ENCODE measurements at places on chromosomes 6 and 20. TPM values are rescaled to one million over a fixed set of nuclear protein-coding genes. Genes with fewer than 3 reads are reported as not detected.

- DNase-seq = no peak
Measured at GRCh38 chr6:34241351-34242215, 4.9 kb downstream of the HMGA1 start.

Gene WRNIP1
- total RNA-seq = 42.1 TPM

DNA sequence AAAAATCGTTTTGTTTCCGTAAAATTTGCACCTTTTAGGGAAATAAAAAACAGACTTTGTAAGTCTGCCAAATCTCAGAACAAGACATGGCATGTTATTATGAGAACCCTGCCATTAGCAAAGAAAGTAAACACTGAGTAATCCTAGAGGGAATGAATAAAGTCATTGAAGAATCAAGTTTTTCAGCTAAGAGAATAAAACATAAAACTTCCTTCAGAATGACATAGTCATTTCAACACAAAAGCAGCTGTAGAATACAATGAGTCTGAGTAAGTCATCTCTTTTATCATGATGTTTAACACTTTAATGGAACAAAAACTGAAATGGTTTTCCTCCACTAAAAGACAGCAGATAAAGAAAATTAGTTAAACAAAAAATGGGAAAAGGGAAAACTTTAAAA is 10.3 kb upstream of the DST start:
- no peak for DNase-seq

- no peak for DNase-seq
Measured at GRCh38 chr6:164069350-164069990, 655.0 kb downstream of the QKI start.

DNA sequence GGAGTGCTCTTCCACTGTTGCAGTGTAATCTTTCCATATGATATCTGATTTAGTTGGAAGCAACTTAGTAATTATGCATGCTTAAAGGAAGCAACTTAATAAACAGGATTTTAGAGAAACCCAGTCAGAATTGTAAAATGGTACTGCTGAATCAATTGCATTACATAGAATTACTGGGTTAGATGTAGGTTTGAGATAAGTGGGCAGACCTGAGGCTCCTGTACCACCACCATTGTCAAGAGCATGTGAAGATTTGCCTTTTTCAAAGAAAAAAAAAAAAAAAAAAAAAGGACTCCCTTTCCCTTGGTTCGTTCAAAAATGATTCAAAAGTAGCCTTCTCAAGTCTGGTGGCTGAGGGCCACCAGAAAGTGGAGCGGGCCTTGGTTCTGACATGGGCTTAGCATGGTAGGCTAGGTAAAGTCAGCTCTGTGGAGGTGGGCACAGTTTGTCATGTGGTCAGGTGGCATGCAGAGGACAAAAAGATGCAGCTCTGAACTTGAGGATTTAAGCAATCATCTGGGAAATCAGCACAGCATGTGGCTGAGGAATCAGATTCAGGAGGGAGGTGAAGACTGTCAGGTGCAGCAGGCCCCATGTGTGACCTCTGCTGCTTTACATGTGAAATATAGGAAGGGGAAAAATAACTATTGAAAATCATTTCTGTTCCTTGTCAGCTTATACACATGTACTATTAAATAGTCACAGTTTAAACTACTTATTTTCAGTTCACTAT is 32.4 kb downstream of the ARID1B start:
- DNase-seq = no peak

Gene CYP21A2
- total RNA-seq = not detected

Gene SLC32A1
- not detected for total RNA-seq

Gene ZC2HC1B
- not detected for total RNA-seq

DNA sequence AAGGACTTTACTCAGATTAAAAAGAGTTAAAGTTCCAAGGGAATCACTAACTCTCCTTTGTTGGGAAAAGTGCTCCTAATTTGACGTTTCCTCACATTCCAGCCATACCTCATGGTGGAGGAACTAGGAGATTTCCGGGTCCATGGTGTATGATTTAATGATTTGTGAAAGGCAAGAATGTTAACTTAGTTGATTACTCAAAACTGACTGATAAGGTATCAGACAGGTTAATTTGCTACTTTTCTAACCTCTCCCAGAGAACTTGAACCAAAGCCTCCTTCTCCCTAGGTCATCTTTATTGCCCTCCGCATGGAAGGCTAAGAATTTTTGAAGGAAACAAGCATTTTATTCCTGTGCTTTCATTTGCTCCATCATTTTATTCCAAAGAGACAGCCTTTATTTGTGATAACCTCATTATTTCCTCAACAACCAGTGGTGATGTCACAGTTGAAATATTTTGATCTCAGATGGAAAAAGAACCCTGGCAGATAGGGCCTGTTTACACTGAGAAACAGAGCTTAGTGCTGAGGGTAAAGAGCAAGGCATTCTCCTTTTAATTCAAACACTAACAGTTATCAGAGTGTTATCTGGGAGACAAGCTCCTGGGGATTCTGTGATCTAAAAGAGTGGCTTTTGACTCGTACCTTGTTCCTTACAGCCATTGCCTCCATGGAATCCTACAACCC is 57.4 kb upstream of the BMP2 start:
- DNase-seq = no peak

Data from activated CD4-positive, alpha-beta memory T cell treated with anti-CD3 and anti-CD28 coated beads, Interleukin-2, amount 10 ng/mL, durations not matched to agents 7 days and 5 days (primary cell).